Hippocampal formation (tissue), 2 donors: ENCODE measurements at places on chromosomes 1 and 21.

GRCh38 chr1:162011337-162012012 is 12.2 kb downstream of the OLFML2B start:
- no peak for DNase-seq

DNA sequence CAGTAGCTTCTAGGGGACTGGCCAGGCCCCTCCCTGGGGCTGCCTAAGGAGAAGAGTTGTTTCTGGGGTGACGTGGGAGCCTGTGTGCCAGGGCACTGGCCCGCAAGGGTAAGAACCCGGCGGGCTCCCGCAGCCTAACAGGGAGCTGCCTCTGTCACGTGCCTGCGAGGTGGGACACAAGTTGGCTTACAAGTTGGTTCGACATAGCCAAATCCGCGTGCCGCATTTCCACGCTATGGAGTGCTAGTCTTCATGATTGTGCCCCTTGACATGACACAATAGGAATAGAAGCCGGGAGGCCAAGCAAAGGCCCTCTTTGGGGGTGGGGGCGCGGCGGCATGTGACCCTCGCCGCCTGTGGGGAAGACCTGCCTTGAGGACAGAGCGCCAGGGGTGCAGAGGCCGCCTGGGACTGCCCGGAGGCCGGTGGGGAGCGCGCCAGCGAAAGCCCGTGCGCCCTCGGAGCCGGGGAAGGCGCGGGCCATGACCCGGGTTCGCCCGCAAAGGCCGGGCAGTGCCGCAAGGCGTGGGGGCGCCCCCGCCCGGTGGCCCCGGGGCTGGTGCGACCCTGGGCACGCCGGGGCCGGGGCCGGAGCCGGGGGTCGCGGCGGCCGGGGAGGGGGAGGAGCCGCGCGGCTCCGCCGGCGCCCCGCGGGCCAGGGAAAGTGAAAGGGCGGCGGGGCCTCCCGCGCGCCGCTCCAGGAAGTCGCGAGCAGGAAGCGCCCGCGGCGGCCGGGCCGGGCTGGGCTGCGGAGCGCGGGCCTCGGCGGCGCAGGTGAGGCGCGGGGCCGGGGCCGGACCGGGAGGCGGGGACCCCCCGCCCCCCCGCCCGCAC is at the start of gene SLC37A1:
SLC37A1 (plus strand) TSS at position 702 of the 834 bp plus-strand sequence. CDS start 4,603 bp downstream, outside the sequence.
- DNase-seq = no peak

- DNase-seq = peak; percentile 62
These were observed 65.8 kb upstream of the PRKACB start for GRCh38 chr1:84078108-84078841.

DNA sequence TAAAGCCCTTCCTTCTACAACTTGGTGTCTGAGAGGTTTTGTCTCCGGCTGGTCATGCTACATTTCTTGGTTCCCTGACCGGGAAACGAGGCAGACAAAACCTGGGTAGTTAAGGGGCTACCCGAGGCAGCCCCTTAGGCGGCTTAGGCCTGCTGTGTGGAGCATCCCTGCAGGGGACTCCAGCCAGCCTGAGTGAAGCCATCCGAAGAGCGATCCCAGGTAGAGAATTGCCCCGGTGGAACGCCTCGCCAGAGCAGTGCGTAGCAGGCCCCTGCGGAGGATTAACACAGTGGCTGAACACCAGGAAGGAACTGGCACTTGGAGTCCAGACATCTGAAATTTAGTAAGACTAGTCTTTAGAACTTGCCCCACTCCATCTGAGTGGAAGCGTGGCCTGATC is 21.2 kb upstream of the MYOCOS start:
- DNase-seq = no peak

- no peak for DNase-seq
These were observed 248.3 kb upstream of the CAMK1G start for GRCh38 chr1:209335178-209335577.

GRCh38 chr1:231171623-231172197 is 9.9 kb downstream of the TRIM67 start:
- DNase-seq = no peak

- DNase-seq = peak; percentile 3
These were observed 33.7 kb downstream of the AADACL4 start for GRCh38 chr1:12677565-12677964.

- DNase-seq = peak; percentile 22
These were observed 225.9 kb downstream of the SPATA17 start for GRCh38 chr1:217857061-217857460.

GRCh38 chr1:30596891-30597290 is 126.5 kb downstream of the MATN1 start:
- no peak for DNase-seq

GRCh38 chr1:113453771-113454083 is 63.4 kb downstream of the MAGI3 start:
- DNase-seq = no peak

- no peak for DNase-seq
These were observed 5.0 kb upstream of the CALML6 start for GRCh38 chr1:1910033-1910465.

DNA sequence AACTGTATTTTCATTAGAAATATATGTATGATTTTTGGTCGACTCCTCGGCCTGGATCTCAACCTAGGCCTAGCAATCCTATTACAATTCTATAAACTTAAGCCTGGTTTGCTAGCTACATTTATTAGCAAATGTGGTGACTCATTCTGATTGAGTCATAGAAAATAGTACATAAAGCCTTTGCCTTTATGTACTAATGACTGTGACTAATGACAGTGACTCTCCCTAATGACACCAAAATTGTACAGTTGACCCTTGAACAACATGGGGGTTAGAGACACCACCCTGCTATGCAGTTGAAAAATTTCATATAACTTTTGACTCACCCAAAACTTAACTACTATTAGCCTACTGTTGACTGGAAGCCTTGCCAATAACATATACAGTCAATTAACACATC is 78.9 kb downstream of the CLEC20A start:
- DNase-seq = no peak

DNA sequence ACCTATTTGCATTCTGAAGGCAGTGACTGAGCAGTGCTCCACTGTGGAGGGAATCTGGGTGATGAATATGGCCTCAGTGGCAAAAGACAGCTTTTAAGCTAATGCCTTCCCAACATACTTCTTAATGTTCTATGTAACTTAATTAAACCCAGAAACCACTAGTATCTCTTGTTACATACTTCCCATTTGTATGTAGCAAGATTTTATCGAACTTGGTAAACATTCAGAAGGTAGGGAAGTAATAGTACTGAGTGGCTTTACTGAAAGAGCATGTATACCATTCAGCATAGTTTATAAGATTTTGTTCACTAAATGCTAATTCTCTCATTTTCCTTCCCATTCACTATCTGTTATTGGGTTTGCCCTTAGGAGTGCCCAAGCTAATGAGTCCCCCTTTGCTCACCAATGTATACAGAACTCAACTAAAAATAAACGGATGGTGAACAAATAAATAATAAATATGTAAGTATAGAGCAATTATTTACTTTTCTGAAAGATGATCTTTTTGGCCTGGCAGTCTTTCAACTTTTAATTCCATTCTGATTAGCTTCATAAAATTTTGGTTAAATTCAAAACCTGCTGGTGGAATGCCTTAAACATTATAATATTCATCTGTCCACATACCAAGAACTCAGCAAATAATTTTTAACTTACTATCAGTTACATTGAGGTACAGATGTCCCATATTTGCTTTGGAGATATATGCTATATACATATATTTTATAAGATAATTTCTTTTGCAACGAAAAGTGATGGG is 204.4 kb downstream of the APP start:
- DNase-seq = no peak

DNA sequence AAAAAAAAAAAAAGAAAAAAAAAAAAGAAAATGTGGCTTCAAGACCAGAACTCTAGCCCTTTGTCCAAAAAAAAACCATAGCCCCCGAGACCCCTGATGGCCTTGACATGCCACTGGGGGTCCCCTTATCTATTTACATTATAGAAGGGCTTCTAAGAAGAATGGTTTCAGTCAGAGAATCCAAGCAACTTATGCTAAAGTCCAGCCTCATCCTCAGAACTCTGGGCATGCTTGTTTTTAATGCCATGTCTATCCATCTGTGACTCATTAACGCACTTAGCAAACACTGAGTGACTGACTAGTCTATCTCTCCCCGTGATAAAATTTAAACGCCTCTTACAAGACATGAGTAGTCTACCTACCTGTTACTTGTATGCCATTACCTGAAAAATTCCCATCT is 29.3 kb downstream of the ERG start:
- no peak for DNase-seq

GRCh38 chr1:109283748-109284600 is 1.0 kb upstream of the PSRC1 start:
- DNase-seq = no peak

- DNase-seq = peak; percentile 4
These were observed 664 bp downstream of the BACE2 start for GRCh38 chr21:41168391-41169257.

DNA sequence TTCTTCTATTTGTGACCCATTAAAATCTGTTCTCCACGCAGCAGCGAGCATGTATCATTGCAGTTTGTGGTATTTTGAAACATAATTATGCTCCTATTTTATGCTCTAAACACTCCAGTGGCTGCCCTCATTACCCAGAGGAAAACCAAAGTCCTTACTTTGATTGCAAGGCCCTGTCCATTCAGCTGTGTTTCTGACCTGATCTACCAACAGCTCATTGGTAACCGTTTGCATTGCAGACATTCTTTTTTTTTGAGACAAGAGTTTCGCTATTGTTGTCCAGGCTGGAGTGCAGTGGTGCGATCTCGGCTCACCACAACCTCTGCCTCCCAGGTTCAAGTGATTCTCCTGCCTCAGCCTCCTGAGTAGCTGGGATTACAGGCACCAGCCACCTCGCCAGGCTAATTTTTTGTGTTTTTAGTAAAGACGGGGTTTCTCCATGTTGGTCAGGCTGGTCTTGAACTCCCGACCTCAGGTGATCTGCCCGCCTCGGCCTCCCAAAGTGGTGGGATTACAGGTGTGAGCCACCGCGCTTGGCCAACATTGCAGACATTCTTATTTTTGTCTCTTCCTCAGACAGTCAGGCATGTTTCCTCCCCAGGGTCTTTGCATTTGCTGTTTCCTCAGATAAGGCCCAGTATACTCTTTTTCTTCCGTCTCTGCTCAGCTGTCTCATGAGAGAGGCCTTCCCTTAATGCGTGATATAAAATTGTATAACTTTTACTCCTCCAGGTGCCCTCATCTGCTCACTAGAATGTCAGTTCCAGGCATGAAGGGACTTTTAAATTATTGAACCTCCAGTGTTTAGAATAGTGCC is 32.5 kb downstream of the THRAP3 start:
- no peak for DNase-seq
